ENCODE measurements at places on chromosomes 2 and 18. TPM values are rescaled to one million over a fixed set of nuclear protein-coding genes. Genes with fewer than 3 reads are reported as not detected.

The OR6B2 gene
- total RNA-seq, result not detected

GRCh38 chr2:66344087-66344663, 90.8 kb upstream of the MEIS1 start:
- DNase-seq, result no peak

DNA sequence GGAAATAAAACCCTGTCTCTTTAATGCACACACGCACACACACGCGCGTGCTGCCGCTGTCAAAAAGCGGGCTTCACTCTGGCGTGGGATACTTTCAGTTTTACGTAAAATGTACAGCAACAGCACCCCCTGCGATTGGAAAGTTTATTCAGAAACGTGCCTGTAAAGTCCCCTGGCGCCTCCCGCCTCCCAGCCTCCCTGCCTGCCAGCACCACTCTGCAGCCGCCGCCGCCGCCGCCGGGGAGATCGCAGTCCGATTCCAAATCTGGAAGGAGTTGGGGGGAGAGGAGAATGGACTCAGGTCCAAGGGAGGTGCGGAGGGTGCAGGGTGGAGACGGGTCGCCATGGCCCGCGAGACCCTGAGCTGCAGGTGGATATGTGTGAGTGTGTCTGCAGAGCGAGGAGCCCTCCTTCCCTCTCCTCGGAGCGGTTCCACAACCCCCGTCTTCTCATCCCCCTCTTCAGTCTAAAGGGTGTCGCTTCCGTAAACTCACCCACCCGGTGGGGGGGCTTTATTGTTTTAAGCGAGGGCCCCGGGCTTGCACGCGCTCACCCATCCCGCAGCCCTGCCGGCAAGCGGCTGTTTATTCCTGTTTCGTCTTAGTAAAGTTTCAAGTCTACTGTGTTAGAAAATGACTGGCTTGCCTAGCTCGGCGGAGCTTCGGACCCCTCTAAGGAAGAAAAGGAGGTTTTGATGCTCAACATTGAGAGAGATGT, 1.8 kb upstream of the BCL11A start:
- DNase-seq, result peak; percentile 70

GRCh38 chr2:161049559-161049958, 110.7 kb upstream of the TANK start:
- no peak for DNase-seq

The FBXO48 gene
- total RNA-seq, result 0.39 TPM

Data from HFFc6 (cell line).